Sigmoid colon (tissue), 7 donors: ENCODE measurements at places on chromosomes 1 and 21.

DNA sequence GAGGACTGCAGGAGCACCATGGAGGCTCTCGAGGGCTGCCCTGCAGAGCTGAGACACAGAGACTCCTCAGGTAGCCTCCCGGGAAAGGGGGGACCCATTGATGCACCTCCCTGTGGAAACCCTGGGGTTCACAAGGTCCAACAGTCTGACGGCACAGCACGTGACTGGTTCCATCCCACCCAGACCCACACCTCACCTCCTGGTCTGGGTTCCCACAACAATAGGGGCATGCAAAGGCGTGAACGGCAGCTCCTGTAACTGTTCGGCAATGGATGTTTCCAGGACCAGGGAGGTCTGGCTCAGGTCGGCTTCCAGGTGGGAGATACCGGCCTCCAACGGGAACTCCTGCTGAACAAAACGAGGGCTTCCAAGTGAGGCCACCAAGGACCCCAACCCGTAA is 86.8 kb downstream of the NPHP4 start:
- no peaks in the 10 kb centered on the region for H3K27me3 ChIP-seq
- H3K36me3 ChIP-seq: peaks cover 5% of the 10 kb centered on the region
- H3K4me3 ChIP-seq: no peak overlapping the region
- no peak overlapping the region for H3K27ac ChIP-seq

DNA sequence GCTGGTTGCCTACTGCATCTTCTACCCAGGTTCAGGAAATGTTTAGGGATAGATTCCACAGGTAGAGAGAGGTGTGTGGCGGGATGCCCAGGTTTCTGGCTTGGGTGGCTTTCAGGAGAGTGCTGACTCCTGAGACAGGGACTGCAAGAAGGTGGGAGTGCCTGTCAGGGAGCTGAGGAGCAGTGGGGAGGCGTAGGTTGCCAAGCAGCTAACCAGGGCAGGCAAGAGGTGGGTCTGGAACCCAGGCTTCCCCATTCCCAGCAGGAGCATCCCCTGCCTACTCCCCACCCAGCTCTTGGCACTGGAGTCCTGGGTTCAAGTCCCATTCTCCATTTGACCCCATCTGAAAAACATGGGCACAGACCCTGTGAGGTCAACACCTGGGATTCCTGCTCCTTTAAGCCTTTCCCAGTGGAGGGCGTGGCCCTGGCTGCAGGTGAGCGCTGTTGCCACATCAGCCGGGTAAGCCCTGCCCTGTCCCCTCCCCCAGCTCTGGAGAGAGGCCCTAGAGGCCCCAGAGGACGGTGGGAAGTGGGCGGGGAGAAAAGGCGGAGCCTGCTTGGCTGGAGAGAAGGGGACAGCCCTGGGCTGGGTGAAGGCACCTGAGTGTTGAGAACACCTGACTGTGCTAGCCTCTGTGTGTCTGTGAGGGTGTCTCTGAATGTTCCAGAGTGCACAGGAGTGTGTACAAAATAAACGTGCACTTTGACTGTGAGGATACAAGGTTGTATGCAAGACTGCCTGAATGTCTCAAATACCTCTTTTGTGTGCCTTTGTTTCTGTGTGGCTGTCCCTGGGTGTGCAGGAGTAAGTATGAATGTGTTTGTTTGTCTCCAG is 14.0 kb upstream of the SYNC start:
- no peak for DNase-seq
- no peaks in the 10 kb centered on the region for H3K4me1 ChIP-seq
- H3K4me3 ChIP-seq: no peak overlapping the region
- no peak overlapping the region for H3K27ac ChIP-seq

GRCh38 chr1:152036267-152037216 is at the start of gene S100A11:
S100A11 (minus strand) TSS chr1:152037004; CDS start chr1:152036915, 89 bp downstream.
- H3K4me3 ChIP-seq: peak within 1 kb of the TSS; percentile 50
- H3K27ac ChIP-seq: peak within 1 kb of the TSS; percentile 91
- H3K36me3 ChIP-seq: no peaks in the 10 kb centered on the region
- peak; percentile 95 for DNase-seq

- H3K4me3 ChIP-seq: no peak overlapping the region
- H3K4me1 ChIP-seq: peaks cover 2% of the 10 kb centered on the region
- no peaks in the 10 kb centered on the region for H3K27me3 ChIP-seq
- no peaks in the 10 kb centered on the region for H3K36me3 ChIP-seq
- H3K27ac ChIP-seq: no peak overlapping the region
These were observed 38.8 kb downstream of the DTL start for GRCh38 chr1:212074313-212074712.

- no peak overlapping the region for H3K27ac ChIP-seq
- H3K4me3 ChIP-seq: no peak overlapping the region
- DNase-seq: no peak
- no peaks in the 10 kb centered on the region for H3K27me3 ChIP-seq
- no peaks in the 10 kb centered on the region for H3K4me1 ChIP-seq
- H3K36me3 ChIP-seq: no peaks in the 10 kb centered on the region
These were observed 138.5 kb upstream of the SYT6 start for GRCh38 chr1:114292194-114292593.
